Right renal cortex interstitium (tissue), 3 donors: ENCODE measurements at places on chromosomes 13 and 19.
A peak's percentile ranks its signal among the peaks of the same experiment; 100 is the strongest.

DNA sequence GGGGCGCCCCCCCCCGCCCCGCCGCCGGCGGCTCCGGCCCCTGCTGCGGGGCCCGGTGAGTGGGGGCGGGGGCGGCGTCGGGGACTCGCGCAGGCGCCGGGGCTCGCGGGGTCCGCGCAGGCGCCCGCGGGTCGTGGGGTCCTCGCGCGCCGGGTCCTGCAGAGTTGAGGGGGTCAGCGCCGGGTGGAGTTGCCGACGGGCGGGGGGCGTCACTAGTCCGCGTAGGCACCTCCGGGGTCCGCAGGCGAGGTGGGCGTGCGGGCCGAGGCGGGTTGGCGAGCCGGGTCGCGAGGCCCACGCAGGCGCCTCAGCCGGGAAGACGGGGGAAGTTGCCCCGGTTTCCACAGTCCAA is 365 bp downstream of the PPP6R1 start:
- DNase-seq = no peak

DNA sequence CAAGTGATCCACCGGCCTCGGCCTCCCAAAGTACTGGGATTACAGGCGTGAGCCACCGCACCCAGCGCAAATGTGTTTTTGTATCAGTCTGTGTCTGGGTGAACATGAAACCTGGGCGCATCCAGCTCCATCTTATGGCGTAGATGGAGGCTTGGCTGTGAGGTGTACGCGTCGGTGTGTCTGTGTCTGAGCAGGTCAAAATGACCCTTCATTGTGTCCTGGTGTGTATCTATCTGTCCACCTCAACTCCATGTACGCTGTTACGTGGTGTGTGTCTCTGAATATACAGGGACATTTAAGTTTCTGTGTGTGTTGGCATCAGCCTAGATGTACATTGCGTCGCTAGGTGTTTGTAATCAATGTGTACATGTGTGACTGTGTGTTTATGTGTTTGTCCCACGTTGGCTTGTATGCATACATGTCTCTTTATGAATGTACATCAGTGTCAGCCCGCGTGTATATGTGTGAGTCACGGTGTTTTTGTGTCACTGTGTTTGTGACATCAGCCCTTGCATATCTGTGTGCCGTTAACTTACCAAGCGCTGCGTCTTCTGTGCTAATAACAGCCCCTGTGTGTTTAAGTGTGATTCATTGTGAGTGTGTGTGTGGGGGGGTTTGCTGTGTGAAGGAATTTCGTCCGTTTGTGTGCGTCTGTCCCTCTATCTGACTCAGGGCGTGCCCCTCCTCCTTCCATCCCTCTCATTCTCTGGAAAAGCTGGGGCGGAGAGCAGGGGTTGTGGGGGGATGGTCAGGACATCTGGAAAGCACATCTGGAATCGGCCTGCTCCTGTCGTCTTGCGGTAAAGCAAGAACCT is 6.4 kb downstream of the AXL start:
- peak; percentile 50 for DNase-seq

DNA sequence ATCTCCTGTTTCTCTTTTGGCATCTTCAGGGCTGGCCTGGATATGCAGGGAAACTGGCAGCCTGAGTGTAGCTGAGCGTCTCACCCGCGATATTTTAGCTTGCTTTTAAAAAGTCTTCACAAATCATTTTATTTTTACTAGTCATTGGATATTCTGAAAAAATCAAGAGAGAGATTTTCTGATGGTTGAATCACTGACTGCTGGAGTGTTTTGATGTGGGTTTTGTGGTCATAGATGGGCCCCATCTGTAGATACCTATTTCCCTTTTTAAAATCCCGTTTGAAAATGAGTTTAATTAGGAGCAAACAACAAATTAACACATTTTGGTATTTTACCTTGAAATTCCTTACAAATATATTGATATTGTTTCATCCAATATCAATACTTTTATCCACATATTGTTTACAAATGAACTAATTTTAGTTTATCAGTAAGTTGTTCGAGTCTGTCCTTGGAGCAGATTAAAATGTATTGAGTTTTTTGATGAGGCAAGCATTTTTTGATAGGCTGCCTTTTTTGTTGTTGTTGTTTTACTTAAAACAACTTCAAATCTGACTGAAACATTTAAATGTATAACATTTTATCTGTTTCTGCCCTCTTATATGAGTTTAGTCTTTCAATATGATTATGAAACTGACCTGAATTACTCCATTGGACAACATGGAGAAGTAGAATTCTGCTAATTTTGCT is 21.5 kb upstream of the OXGR1 start:
- DNase-seq = no peak

DNA sequence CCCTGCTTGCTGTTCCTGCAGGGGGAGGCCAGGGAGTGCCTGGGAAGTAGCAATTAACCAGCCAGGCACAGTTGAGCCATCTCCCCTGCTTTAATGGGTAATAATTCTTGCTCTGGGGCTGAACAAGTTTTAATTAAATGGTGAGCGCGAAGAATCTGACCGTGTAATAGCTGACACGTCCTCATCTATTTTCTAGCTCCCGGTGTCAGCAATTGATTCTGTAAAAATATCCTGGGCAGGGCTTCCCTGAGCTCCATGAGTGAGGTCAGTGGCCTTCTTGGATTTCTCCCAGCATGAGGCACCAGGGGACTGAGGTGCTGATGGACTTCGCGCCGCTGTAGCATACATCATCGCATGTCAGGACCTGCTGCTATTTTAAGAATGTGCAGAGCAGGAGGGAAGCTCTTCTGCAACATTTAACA is 26.9 kb downstream of the SIPA1L3 start:
- peak; percentile 46 for DNase-seq

- no peak for DNase-seq
These were observed 338.8 kb upstream of the DACH1 start for GRCh38 chr13:72205773-72206172.

- DNase-seq = no peak
These were observed 42.0 kb upstream of the RXFP2 start for GRCh38 chr13:31697290-31697689.

DNA sequence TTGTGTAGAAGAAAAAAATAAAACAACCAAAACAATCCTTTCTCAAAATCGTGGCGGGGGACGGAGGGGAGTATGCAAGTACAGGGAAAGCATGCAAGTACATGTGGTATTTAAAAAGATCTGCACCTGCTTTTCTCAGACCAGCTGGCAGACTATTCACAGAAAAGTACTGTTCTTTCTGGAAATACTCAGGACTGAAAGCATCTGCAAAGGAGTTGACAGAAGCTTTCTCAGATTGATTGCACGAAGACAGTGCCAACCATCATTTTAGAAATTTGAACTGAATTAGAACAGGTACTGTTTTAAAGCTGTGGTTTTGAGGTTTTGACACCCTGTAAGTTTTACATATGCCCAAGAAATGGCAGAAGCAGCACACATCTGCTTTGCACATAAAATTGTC is 19.8 kb upstream of the PCDH8 start:
- DNase-seq = no peak

DNA sequence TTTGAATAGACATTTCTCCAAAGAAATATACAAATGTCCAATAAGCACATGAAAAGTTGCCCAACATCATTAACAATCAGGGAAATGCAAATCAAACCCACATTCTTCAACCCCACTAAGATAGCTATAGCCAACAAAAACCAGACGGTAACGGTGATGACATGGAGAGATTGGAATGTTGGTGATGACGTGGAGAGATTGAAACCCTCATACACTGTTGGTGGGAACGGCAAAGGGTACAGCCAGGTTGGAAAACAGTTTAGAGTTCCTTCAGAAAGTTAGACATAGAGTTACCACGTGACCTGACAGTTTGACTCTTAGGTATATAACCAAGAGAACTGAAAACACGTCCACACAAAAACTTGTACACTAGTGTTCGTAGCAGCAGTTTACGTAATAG is 48.1 kb downstream of the TNFRSF19 start:
- DNase-seq = no peak

DNA sequence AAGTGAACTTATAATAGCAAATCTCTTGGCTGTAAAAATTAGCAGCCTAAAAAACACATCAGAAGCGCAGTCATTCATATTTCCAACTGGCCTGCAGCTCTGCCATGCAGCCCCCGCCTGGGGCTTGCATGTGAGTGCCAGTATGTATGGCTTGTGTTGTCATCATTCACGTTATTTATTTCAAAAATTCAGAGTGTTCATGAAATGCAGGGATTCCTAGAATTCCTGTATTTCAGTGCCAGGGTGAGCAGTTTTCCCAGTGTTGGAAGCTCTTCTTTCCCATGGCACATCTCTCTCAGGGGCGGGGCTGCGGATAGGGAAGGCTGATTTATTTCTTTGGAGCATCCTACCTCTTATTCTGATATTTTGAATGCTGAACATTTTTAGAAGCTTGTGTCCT is 234.6 kb downstream of the FGF9 start:
- DNase-seq = no peak
